ENCODE measurements at places on chromosomes 12 and 14.

DNA sequence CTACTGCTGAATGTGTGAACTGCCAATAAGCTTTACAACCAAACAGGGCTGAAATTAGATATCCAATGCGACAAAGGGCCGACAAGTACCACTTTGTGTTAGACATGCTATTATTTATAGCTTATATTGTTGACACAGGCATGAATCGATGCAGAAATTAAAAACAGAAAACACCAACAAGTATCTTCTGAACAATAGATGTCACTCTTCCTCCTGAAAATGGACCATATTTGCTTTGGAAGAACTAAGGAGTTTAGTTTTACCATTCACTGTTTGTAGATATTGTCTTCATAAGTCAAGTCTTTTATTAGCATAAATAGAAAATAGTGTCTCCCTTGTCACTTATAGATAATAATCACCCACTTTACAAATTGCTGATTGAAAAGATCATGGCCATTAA lies 86.5 kb downstream of the LRIG3 start:
- peak; percentile 8 for DNase-seq

DNA sequence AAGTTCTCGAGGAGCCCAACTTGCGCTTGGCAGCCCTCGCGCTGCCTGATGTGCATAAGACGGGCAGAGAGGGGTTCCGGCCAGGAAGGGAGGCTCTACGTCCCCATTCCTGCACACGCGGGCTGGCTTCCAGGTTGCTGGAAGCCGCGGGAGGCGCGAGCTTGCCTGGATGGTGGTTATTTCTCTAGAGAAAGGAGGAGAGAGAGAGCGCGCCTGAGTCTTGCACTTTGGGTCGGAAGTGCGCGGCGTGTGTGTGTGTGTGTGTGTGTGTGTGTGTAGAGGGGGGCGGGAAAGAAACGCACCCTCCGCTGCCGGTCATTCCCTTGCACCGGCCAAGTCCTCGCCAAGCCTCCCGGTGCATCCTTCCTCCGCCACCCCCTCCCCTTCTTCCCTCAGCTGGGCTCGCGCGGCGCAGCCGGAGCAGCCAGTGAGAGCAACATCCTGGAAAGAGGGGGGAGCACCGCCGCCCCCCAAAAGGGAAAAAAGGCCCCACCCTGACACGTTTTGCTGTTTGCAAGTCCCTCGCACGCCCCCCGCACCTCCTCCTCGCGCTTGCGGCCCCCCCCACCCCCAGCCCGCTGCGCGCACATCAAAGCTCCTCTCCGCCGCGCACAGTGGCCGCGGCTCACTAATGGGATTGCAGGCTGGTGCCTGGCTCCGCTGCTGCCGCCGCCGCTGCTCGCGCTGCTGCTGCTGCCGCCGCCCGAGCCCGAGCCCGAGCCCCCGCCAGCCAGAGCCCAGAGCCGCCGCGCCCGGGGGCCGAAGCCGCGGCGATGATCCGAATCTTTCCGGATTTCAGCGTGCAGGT lies 4.4 kb upstream of the NPAS3 start:
- no peak for DNase-seq

DNA sequence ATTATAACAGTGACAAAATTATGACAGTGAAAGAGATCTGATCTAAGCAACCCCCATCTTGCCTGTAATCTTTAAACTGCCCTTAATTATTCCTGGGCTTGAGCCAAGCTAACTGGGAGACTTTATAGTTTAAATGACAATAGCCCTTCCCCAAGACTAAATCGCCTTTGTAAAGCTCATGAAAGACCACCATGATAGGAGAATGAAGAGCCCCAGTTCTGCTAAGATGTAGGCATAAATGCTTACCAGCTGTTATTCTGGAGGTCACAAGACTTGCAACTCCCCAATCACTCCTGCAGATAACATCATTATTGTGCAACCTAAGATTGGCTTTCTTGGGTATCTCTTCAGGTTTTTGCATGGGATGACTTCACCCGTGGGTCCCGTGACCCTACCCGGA lies 599.7 kb downstream of the KCNH5 start:
- no peak for DNase-seq

GRCh38 chr12:49907352-49907751 lies 3.7 kb upstream of the FAIM2 start:
- no peak for DNase-seq

DNA sequence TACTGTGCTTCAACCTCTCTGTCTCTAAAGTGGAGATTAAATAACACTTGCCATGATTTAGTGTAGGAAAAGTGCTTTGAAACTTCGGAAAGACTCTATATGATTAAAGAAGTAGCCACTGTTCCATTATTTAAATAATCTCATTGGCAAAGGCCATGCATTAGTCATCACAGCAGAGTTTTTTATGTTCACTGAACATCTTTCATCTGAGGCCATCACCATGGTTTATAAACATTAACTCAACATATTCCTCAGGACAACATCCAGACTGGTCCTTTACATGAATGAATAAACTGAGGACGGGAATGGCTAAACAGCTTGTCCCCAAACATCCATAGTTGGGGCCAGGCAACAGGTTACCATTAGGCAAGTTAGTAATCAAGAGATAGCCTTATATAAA lies 124.6 kb upstream of the FRMD6 start:
- DNase-seq, result no peak

DNA sequence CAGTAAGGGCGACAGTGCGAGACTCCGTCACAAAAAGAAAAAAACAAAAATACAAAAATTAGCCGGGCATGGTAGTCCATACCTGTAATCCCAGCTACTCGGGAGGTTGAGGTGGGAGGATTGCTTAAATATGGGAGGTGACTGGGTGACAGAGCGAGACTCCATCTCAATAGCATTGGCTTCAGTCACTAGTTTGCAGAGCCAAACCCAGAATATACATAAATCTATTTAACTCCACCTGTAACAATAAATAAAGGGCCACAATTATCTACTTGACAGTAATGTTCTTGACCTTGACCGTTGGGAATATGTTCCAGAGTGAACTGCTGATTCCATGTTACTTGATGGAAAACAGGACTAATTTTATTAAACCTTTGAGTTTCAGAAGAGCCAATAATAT lies 198.9 kb upstream of the MDGA2 start:
- DNase-seq, result no peak
